Adipocyte (in vitro differentiated cells): ENCODE measurements at places on chromosomes 3 and 15.

GRCh38 chr15:83585601-83586335 is 68.2 kb upstream of the ADAMTSL3 start:
- DNase-seq = no peak

DNA sequence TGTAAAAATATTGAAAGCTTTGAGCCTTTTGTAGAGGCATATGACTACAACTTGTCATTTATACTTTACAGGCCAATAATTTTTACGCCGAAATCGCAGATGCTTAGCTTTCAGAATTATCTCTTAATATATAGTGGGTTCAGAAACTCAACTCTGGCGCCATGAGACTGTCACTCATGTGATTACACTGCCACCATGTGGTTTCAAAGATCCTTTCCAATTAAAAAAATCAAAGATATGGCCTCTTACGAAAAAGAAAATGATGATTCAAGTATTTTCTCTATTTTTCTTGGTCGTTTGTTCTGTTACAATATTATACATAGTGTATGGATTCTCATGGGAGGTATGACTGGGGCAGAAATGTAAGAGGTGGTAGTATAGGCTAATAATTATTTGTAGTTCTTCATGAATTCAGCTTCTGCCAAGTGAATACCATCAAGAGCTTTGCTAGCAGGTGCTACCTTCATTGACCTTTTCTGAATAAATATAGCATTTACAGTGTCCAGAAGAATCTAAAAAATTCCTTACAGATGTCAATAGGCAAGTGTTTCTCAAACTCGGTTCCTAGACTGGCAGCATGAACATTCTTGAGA is 751.7 kb upstream of the GOLIM4 start:
- DNase-seq = peak; percentile 83

GRCh38 chr3:11155341-11156025 is 1.2 kb downstream of the HRH1 start:
- peak; percentile 91 for DNase-seq

- DNase-seq = no peak
Measured at GRCh38 chr15:83514584-83514983, 67.4 kb downstream of the SH3GL3 start.

GRCh38 chr3:197364410-197365071 is 66.1 kb upstream of the DLG1 start:
- no peak for DNase-seq

DNA sequence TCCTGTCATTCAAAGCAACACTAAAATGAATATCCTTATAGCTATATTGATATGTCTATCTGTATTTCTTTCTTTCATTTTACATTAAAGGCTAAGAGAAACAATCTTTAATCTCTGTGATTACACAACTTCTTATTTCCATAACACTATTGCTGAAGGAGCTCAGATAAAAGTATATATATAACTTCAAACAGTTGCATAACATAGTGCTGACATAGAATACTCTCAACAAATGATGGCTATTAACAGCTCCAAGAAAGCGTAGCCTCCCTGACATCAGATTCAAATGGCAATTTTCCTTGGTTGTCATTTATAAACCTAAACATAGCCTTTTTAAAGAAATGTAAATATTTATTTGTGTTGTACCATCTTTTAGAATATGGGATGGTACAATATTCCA is 116.6 kb upstream of the PTPRG start:
- no peak for DNase-seq
